ENCODE measurements at places on chromosomes 5 and 9. TPM values are rescaled to one million over a fixed set of nuclear protein-coding genes. Genes with fewer than 3 reads are reported as not detected.

PCDHGA1 gene
- total RNA-seq = 2.5 TPM

MEF2C gene
- 6.4 TPM for total RNA-seq

PTGS1 gene
- total RNA-seq = 1.1 TPM

RAD23B gene
- total RNA-seq = 76.4 TPM

PKN3 gene
- total RNA-seq = 14.0 TPM

ECSCR gene
- not detected for total RNA-seq
